ENCODE measurements at places on chromosomes 2 and 18. TPM values are rescaled to one million over a fixed set of nuclear protein-coding genes. Genes with fewer than 3 reads are reported as not detected.

MAP2 gene
- 9.2 TPM for total RNA-seq

TNFRSF11A gene
- total RNA-seq: 3.5 TPM

KIF1A gene
- total RNA-seq: not detected

RNU2-63P gene
- not detected for total RNA-seq

Data from esophagus squamous epithelium (tissue), 5 donors.